T-helper 2 cell (primary cell): ENCODE measurements at places on chromosomes 12 and 14.
A peak's percentile ranks its signal among the peaks of the same experiment; 100 is the strongest.

- DNase-seq, result no peak
These were observed 101.2 kb downstream of the NINJ2 start for GRCh38 chr12:561908-562593.

DNA sequence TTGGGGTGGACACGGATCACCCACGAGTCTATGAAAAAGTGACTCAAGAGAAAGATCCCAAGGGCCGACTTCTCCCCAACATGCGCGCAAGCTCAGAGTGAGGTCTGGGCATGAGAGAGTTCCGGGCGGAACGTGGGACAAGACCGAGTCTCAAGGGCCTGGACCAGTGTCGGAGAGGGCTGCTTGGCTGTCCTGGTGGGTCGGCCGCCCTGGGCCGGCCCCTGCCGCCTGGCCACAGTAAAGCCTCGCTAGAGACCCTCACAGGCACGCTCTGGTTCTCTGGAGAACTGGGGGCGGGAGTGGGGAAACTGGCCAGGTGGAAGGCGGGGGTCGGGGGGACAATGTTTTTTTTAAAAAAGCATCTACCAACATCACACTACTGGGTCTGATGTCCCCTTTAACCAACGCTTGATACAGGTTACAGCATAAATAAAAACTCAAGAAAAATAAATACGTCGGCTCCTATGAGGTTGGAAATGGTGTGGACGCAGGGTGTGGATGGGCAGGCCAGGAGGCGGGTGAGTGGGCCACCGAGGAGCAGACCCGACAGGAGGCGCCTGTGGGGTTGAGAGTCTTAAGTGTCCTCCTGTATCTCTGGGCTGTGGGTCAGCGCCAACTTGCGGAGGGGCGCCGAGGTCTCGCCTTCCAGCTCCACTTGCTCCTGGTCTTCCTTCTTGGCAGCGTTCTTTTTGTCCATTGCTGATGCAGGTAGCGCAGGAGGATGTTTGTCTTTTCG, 74.7 kb downstream of the KLHL28 start:
- DNase-seq, result no peak

GRCh38 chr12:72246370-72246769, 25.8 kb upstream of the TRHDE start:
- no peak for DNase-seq

DNA sequence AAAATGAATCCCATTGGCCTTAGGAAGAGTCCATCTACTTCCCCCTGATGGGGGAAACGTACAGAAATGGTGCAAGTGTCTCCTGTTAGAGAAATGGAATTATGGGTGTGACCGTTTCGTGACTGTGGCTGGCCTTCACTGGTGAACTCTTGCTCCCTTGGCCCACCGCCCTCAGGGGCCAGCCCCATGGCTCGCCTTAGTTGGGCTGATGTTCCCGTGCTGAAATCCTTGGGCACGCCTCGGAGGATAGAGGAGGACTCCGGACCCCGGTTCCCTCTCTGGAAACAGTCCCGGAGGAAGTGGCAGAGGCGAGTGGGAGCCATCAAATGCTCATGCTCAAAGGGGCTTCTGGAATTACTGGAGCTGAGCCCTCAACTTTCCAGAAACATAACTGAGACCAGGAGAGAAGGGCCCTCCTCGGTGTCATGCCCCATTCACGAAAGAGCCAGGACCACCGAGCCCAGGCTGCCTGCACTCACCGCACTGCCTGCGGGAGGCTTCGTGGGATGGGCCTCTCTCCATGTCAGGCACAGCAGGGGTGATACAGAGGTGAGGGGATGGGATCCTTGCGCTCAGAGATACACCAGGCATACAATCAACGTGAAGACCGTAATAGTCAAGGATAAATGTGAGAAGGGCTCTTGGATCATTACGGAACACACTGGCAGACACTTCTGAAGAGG, 10.1 kb upstream of the CACNA2D4 start:
- no peak for DNase-seq

DNA sequence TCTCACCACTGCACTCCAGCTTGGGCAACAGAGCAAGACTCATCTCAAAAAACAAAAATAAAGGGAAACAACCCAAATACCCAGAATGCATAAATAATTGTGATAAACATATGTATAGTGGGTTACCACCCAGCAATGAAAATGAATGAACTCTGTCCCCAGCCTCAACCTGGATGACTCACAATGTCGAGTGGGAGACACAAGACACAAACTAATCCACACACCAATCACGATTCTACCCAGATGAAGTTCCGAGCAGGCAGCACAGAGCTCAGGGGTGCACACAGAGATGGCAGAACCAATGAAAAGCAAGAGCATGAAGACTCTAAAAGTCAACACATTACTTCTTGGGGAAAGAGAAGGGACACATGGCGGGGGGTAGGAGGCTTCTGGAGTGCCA, 27.1 kb downstream of the ABCB9 start:
- no peak for DNase-seq

- DNase-seq, result no peak
These were observed 209.2 kb upstream of the C14orf180 start for GRCh38 chr14:104370256-104370870.

DNA sequence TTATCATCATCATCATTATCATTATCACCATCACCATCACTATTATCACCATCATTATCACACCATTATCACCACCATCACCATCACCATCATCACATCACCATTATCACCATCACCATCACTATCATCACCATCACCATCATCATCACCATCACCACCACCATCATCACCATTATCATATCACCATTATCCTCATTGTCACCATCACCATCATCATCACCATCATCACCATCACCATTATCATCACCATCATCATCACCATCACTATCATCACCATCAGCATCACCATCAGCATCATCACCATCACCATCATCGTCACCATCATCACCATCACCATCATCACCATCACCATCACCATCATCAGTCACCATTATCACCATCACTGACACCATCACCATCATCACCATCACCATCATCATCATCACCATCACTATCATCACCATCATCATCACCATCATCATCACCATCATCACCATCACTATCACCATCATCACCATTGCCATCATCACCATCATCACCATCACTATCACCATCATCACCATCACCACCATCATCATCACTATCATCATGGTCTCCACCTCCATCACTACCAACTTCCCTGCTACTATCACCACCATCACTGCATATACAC, 20.2 kb upstream of the GALNT9 start:
- DNase-seq, result no peak

DNA sequence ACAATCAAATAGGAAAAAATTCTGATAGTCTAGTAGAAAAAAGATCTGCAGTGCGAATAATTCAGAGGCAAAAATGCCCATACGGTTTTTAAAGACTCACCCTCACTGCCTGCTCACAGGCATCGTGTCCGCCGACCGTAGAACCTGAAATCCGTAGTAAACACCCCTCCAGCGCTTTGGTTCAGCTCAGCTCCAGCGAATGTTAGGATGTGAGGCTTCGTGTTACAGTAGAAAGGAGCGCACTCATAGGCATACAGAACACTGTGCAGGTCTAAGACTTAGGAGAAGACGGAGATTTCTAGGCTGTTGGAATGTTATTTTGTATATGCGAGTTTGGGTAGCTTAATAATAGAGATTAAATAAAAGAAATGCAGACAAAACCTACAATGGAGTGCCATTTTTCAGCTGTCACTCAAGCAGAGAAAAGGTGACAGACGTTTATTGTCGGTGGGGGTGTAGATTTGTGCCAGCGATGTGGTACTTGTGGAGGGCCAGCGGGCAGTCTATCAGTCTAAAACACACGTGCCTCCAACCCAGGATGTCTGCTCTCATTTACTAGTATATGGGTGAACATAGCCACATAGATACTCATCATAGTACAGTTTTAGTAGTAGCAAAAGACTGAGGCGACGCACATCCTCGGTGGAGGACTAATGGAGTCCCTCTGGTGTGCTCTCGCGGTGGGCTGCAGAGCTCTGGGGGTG, 25.7 kb downstream of the SFSWAP start:
- DNase-seq, result no peak

GRCh38 chr12:105363890-105364289, 33.4 kb downstream of the C12orf75 start:
- no peak for DNase-seq

DNA sequence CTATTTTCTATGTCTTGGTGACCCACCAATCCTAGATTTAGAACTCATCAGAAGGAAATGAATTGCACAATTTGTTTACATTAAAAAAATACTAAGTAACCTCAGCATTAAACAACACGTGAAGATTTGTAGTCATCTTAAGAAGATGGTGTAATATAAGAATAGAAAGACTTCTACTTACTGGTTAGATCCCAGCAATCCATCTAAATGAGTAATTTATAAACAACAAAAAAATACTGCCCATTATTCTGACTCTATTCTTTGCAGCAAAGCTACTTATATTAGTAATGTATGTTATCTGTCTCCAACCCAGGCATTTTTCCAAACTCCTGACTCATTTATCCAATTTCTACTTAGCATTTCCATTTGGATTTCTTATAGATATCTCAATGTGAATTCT, 67.8 kb downstream of the CD163L1 start:
- DNase-seq, result no peak

DNA sequence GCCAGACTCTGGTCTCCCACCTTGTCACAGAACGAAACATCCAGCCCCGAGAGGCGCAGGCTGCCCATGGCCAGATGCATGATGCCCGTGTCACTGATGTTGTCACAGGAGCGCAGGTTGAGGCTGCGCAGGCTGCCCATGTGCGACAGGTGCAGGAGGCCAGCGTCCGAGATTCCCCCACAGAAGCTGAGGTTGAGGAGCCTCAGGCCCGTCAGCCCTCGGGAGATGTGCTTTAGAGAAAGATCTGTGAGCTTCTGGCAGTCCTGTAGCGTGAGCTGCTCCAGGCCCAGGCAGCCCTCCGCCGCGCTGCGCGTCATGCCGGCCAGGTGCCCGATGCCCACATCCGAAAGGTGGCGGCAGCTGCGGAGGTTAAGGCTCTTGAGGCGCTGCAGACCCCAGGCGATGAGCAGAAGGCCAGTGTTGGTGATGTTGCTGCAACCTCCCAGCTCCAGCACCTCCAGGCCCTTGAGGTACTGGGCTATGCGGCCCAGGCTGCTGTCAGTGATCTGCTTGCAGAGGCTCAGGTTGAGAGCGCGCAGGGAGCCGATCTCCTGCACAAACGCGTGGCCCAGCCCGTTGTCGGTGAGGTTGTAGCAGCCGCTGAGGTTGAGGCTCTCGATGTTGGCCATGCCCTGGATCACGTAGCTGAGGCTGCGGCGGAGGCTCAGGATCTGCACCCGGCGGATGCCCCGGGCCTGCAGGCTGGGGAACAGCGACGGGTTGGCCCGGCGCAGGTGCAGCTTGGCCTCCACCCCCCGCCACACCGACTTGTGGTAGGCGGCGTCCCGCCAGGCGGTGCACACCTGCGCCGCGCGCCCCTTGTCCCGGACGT, 991 bp downstream of the FBXL14 start:
- peak; percentile 54 for DNase-seq

GRCh38 chr12:63876980-63877379, 32.5 kb downstream of the SRGAP1 start:
- DNase-seq, result no peak

GRCh38 chr14:84643446-84643845, 886.5 kb upstream of the FLRT2 start:
- DNase-seq, result no peak
